ENCODE measurements at places on chromosomes 11 and 22.

- DNase-seq = no peak
Observed at GRCh38 chr11:107848345-107848744, 10.2 kb downstream of the SLC35F2 start.

DNA sequence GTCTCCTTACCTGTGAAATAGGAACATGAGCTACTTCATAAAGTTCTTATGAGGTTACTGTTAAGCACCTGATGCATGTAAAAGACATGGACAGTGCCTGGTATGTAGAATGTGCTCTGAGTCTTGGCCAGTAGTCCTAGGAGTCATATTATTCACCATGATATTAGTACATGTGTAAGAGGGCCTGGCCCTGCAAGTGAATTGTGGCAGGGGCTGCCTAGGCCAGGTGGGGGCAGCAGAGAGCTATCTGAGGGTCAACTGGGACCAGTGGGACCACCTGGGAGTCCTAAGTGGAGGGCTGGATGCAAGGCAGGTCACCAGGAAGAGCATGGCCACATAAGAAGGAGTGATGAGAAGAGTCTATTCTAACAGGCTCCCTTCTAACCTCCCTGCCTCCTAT is 529.5 kb downstream of the SOX6 start:
- no peak for DNase-seq

GRCh38 chr11:75793966-75794365 is 21.0 kb upstream of the UVRAG start:
- DNase-seq = no peak

- no peak for DNase-seq
Observed at GRCh38 chr11:128195057-128195751, 392.2 kb downstream of the ETS1 start.

DNA sequence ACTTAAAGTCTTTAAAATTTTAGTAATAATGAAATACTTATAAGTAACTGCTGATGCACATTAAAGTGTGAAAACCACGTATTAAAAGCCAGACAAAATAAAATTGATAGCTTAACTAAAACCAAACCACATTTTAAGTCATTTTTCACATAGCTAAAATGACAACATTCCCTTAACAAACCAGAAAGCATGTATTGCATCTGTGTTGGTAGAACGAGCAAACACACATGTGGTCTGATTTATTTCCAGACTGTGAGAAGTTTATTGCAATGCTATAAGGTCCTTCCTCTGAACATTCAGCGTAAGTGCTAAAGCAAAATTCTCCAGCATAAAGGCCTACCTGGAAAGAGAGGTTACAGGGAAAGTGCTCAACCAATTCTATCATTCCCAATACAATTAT is 57.8 kb downstream of the ARHGAP20 start:
- DNase-seq = no peak

DNA sequence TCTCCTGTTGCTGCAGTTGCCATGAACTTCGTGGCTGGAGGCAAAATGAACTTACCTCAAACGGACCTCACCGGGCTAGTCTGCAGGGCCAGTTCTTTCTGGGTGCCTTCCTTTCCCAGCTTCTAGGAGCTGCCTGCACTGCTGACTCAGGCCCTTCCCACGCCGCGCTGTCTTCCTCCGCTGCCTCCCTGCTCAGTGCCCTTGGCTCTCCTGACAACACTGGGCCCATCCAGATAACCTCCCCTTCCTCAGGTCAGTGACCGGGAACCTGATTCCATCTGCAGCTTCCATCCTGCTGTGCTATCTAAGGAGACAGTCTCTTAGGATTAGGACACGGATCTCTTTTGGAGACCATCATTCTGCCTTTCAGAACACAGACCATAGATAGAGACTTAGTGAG is 19.3 kb downstream of the MOB2 start:
- DNase-seq = no peak

GRCh38 chr11:96207459-96208449 is 135.2 kb downstream of the MAML2 start:
- DNase-seq = no peak

GRCh38 chr22:38230108-38230825 is 28.5 kb downstream of the MAFF start:
- DNase-seq = peak; percentile 54

DNA sequence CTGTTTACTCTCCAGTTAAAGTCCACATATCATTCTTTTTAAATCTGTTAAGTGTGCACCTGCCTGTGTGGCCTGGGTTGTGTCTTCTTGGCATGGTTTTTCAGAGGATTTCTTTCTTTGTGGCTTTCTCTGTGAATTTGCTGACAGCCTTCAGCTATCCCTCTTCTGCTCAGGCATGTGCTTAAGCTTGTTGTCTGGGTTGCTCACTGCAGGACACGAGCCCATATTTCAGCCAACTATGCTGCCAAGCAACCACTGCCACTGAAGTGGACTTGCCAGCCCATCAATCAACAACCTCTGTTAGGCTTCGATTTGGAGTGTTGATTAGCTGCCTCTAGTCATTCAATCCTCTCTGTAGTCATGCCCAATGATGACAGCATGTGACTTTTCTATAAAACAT is 18.4 kb downstream of the OR51I2 start:
- no peak for DNase-seq

DNA sequence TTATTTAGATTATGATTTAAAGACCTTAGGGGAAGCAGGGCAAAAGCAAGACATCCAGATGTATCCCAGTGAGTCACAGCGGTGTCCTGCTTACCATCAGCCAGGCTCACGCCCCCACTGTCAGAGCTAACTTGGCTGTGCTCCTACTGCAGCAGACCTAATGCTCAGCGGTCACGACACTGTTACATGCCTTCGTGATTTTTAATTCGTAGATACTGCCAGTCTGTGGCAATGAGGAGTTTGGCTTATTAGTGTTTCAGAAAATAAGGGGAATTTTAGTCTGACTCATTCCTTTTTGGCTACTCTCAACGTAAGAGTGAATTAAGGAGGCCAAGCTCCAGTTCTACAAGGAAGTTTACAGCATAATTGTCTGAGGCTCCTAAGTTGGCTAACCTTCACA is 22.7 kb downstream of the EFCAB6 start:
- no peak for DNase-seq

- no peak for DNase-seq
Observed at GRCh38 chr11:95228081-95228749, 2.8 kb downstream of the SESN3 start.
